ENCODE measurements at places on chromosomes 4 and X.

DNA sequence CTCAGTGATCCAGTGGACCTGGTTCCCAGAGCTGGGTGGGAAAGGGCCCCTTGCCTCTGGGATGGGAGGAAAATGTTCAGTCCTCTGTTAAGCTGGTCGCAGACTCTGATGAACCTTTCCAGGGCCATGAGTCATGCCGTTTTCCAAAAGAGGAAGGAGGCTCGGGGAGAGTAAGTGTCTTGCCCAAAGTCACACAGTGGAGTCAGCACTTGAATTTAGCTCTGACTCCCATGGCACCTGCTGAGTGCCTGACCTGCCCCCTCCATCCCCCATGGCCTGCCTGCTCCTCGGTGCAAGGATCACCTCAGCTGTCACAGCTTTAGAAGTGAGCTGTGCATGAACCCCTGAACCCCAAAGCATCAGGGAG lies 14.0 kb upstream of the KIAA0232 start:
- DNase-seq: no peak

- DNase-seq: no peak
These were observed 97.1 kb downstream of the LDB2 start for GRCh38 chr4:16801356-16801755.

DNA sequence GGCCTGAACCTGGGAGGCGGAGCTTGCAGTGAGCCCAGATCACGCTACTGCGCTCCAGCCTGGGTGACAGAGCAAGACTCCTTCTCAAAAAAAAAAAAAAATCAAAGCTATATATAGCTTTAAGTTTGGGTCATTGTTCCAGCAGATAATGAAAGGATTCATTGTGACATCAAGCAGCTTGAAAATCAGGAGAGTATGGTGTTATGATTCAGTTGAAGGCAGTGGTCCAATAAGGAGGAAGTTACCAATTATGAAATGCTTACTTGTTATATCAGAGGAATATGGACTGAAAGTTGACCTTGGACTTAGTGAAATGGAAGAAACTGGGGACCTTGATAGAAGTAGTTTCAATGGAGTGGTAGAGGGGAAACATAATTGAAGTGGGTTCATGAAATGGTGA lies 140.4 kb upstream of the MAD2L1 start:
- no peak for DNase-seq

DNA sequence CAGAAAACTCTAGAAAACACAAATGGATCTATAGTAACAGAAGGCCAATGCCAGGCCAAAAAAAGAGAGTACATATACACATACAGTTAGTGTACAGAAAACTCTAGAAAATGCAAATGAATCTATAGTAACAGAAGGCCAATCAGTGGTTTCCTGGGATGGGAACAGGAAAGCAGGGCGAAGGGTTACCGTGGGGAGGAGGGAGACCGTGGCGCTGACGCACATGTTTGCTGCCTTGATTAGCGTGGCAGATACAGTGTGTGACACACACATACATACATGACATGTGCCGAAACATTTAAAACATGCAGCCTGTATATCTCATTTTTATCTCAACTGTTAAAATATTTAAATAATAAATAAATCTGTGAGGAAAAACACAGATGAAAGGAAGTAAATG lies 14.7 kb downstream of the GAK start:
- no peak for DNase-seq

DNA sequence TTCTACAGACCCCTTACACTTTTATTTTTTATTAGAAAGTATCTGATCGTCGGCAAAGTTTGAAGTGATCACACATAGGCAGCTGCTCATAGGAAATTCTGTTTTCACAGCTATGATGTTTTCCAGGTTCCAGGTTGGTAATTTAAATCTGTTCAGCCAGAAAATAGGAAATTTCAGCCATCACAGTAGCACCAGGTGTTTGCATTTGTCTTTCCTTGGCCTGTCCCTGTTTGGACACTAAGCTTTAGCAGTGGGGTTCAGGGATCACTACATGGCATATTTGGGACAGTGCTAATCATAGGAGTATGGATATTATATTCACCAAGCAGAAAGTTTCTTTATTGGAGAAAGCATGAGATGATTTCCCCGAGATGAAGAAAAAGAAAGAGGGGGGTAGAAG lies 92.9 kb downstream of the ANK2 start:
- no peak for DNase-seq

- no peak for DNase-seq
These were observed 109.7 kb upstream of the ARX start for GRCh38 chrX:25125483-25125882.

DNA sequence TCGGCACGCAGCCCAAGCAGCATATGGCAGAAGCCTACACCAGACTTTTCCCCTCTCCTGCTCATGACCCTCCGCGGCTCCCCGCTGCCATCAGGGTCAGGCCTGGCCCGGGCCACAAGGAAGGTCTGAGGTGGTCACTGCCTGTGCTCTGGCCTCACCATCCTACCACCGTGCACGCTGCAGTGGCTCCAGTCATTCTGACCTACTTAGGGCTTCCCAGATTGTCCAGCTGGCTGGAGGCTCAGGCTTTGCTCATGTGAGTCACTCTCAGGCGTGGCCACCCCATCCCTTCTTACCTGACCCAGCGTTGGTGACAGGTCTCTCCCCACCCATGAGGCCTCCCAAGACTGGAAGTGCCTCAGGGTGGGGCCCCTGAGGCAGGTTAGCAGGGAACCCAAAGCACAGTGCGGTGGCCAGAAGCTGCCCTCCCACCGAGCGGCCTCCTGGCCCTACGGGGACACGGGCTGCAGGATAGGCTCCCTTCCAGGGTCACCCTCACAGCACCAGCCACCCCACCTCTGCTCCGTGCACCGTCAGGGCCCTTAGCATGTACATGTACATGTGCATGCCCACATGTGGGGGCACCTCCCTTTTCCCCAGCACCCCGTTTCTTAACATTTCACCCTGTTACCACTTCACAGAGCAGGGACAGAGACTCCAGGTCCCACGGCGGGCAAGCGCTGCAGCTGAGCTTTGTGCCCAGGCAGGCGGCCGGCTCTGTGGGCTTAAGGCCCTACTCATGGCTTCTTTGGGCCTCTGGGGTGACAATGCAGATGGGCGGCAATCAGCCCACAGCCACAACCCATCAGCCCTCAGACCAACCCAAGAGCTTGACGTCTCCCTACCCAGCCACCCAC lies 2.2 kb downstream of the TREX2 start:
- no peak for DNase-seq

DNA sequence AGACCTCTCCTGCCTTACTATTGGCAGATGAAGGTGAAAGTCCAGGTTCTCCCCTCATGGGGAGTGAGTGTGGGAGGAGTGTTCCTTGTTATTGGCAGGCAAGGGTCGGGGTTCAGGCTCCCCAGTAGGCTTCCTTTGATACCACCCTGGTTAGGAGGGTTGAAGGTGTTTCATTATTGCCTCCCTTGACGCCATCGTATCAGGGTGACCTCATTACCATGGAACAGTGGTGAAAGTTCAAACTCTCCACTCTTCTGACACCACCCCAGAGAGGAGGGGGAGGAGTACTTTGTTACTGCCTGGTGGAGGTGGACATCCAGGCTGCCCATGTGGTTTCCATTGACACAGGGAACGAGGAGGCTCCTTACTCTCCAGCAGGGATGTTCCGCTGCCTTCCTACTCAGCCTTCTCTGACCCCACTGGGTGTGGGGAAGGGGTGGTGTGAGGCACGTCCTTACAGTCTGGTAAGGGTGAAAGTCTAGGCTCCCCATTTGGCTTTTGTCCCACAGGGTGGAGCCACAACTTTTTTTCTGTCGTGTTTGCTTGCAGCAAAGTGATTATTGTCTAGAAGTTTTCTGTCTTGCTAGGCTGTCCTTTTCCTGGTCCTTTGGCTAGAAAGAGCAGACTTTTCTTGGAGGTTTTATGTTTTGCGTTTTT lies 37.2 kb upstream of the USP9X start:
- DNase-seq: no peak

DNA sequence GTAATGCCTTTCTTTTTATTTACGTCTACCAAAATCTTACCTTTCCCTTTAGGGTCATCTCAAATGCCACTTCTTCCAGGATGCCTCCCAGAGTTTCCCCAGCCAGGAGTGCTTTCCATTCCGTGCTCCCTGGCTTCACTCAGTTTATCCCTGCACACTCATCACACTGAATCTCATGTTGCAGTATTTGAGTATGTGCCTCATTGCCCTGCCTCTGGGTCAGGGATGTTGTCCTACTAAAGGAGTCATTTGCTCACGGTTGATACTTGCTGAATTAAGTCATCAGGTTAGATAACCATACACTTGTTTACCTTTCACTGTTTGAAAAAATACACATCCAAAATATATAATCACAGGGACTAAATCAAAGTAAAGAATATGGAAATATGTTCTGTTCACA lies 356.2 kb upstream of the GATB start:
- DNase-seq: no peak

GRCh38 chrX:46587753-46588171 lies 14.2 kb downstream of the CHST7 start:
- DNase-seq: no peak

GRCh38 chr4:151434183-151434860 lies 25.3 kb downstream of the FHIP1A start:
- DNase-seq: no peak

GRCh38 chr4:185019456-185020292 lies 1.4 kb downstream of the HELT start:
- no peak for DNase-seq

DNA sequence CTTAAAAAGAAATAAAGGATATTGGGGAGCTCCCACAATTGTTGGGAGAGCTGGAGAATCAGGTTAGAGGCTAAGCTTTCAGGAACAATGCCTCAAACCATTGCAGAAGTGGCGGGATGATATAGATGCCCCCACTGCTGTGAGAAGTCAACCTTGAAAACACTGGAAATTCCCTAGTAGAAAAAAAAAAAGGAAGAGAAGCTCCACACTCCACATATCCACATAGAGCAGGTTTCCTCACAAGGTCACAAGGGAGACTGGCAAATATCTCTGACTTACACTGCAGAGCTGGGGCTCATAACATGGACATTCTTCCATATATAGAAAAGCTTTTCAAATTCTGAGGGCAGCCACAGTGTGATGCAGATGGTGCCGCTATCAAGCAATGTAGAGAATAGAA lies 22.7 kb upstream of the OGT start:
- no peak for DNase-seq

DNA sequence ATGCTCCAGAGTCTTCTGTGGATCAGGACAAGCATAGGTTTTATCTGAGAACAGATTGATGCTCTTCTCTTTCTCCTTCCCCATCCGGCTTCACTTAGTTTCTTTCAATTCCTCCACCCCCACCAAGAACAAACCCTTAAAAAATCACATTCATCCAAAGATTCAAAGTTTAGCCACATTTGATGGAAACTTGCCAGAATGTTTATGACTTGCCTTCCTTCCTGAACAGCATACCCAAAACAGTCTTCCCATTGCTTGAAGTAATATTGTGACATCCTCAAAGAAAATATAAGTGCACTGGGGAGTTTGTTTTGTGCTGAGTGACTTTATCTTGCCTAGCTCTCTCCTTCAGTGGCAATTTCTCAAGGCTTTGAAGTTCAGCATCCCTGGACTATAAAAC lies 83.0 kb downstream of the MAGEB17 start:
- DNase-seq: no peak

DNA sequence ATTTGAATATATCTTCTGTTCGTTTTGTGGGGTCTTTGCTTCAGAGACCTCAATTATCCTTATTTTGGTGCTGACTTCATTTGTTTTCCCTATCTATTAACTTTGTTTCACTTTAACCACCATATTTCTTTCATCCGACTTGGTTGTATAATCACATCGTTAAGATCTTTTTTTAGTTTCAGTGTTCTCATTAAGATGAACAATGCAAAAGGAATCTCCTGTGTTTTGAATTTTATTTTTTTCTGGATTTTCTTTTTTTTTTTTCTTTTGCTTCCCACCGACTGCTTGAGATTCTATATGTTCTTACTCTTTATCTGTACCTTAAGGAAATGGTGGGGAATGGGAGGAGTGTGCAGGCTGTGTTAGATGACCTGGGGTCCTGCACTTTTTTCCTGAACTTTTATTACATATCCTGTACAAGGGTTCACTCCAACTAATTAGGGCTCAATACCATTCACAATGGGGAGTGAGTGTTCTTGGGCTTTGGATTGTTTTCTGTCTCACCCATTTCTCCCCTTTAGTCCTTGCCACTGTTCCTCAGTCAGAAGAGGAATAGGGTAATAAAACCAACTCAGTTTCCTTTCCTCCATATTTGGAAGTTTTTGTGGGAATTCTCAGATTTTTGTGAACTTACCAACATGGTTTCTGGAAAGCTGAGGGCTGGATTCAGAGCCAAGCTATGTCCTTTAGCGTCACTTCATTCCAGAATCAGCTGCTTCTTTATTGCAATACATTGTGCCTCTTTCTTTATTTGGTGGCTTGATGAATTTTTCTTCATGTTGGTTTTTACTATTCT lies 43.2 kb upstream of the BMPR1B start:
- no peak for DNase-seq

DNA sequence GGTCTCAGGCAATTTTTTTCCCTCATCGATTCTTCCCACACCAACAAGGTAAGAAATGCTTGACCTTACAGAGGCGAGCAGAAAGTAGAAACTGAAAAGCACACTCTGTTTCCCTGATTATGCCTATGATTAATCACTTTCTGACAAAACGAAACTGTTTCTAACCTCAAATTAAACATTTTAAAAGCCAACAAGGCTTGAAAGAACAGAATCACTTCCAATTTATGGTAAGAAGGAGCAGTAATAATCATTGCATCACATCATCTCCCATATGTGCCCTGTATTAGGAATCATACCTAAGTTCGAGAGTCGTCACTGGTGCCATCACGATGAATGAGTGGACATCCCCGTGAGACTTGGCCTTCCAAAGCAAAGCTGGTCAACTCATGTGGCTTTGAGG lies 12.5 kb upstream of the CXCL13 start:
- DNase-seq: no peak

GRCh38 chr4:148390311-148390710 lies 51.9 kb downstream of the NR3C2 start:
- DNase-seq: no peak

DNA sequence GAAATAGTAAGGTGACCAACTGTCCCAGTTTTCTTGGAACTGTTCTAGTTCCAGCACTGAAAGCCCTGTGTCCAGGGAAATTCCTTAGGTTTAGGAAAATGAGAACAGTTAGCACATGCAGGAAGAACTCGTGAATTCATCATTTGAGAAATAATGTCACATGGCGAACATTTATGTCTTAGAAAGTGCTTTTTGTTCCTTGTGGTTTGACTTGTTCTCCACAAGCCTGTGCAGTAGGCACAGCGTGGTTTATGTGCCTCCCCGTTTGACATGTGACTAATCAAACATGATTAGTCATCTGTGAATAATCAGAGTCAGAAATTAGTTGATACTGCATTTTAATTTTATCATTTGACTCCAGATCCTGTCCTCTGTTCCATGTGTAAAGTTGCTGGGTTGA lies 556.0 kb upstream of the CPEB2 start:
- DNase-seq: no peak

- DNase-seq: no peak
These were observed 118.6 kb downstream of the PTTG2 start for GRCh38 chr4:38078590-38079421.
